Upper lobe of right lung (tissue), 1 donor: ENCODE measurements at places on chromosomes 2 and 18. TPM values are rescaled to one million over a fixed set of nuclear protein-coding genes. Genes with fewer than 3 reads are reported as not detected.

The THSD7B gene
- 0.14 TPM for total RNA-seq

The UGT1A6 gene
- 3.2 TPM for total RNA-seq

GRCh38 chr2:224260372-224261020 lies 141.4 kb downstream of the FAM124B start:
- no peaks in the 10 kb centered on the region for H3K36me3 ChIP-seq
- H3K4me3 ChIP-seq, result no peak overlapping the region
- no peaks in the 10 kb centered on the region for H3K27me3 ChIP-seq

DNA sequence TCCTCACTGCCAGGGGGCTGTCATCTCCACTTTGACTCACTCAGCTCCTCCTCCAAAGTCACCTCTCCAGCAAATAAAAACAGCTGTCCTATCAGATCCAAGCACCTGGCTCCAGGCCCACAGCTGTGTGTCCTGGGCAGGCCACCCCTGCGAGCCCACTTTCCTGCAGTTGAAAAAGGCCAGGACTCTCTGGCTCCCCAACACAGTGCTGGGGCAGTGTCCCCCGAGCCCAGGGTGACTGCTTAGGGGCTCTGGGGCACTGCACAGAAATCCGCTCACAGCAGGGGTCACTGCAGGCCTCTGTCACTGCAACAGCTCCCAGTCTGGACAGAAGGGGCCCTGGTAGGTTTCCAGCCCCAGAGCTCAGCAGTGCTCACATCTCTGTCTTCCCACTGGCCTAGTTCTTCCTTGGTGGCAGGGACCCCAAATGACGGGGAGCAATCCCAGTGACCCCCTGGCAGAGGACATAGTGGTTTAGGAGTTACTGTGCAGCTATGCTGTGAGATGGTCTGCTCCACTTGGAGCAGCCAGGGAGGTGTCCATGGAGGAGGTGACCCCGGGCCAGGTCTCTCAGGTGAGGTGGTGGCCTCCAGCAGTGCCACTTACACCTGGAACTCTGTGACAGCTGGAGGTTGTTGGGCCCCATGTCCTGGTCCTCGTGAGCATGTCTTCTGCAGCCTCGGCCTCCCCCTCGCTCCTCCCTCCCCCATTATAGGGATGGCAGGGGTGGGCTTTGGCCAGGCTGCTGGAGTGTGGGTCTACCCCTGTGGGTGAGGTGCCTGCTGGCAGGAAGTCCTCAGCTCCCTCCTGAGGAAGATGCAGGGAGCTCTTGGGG lies 35.5 kb downstream of the HS6ST1 start:
- peak; percentile 46 for DNase-seq
- H3K36me3 ChIP-seq, result no peaks in the 10 kb centered on the region
- no peak overlapping the region for H3K27ac ChIP-seq
- no peak overlapping the region for H3K4me3 ChIP-seq

The ID2 gene
- 99.5 TPM for total RNA-seq

GRCh38 chr2:601387-601698 lies 75.9 kb downstream of the TMEM18 start:
- H3K4me1 ChIP-seq, result no peaks in the 10 kb centered on the region
- no peak overlapping the region for H3K4me3 ChIP-seq
- no peak overlapping the region for H3K27ac ChIP-seq
- DNase-seq, result no peak
- no peaks in the 10 kb centered on the region for H3K36me3 ChIP-seq
- no peaks in the 10 kb centered on the region for H3K27me3 ChIP-seq

GRCh38 chr2:178111743-178112142 lies 494 bp upstream of the RBM45 start:
- peaks cover 6% of the 10 kb centered on the region for H3K36me3 ChIP-seq
- no peaks in the 10 kb centered on the region for H3K27me3 ChIP-seq
- peaks cover 17% of the 10 kb centered on the region for H3K4me1 ChIP-seq
- DNase-seq, result no peak

DNA sequence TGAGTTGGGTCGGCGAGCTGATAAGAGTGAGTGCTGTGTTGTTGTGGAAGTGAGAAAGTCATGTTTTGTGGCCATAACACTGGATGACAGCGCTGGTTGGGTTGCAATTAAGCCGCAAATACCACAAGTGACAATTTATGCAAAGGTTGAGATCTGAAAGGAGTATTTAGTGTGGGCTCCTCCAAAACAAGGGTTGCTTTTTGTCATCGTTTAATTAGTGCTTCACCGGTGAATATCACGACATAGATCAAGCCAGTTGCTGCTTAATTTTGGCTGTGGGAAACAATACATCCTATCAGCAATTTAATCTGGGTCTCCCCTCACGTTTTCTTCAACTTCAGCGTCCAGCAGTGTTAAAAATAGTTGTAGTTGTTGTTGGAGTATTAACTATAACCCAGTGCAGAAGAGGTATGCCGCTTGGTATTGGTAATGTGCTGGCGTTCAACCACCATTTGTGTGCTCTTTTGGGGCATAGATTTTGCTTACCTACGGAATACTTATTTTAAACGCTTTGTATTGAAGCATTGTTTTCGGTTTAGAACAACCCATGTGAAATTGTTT lies 662 bp downstream of the ACVR2A start:
- H3K27ac ChIP-seq, result peak overlapping the region; percentile 85
- H3K36me3 ChIP-seq, result no peaks in the 10 kb centered on the region
- H3K4me3 ChIP-seq, result peak overlapping the region; percentile 70
- DNase-seq, result no peak

GRCh38 chr2:122864728-122865127 lies 1109.3 kb downstream of the TSN start:
- no peaks in the 10 kb centered on the region for H3K4me1 ChIP-seq
- no peak overlapping the region for H3K27ac ChIP-seq
- no peaks in the 10 kb centered on the region for H3K27me3 ChIP-seq
- DNase-seq, result no peak
- H3K36me3 ChIP-seq, result no peaks in the 10 kb centered on the region

GRCh38 chr2:212957624-212958023 lies 193.8 kb downstream of the IKZF2 start:
- no peaks in the 10 kb centered on the region for H3K36me3 ChIP-seq
- H3K4me1 ChIP-seq, result peaks cover 18% of the 10 kb centered on the region
- no peak overlapping the region for H3K4me3 ChIP-seq
- no peak for DNase-seq

The CREG2 gene
- total RNA-seq, result not detected

DNA sequence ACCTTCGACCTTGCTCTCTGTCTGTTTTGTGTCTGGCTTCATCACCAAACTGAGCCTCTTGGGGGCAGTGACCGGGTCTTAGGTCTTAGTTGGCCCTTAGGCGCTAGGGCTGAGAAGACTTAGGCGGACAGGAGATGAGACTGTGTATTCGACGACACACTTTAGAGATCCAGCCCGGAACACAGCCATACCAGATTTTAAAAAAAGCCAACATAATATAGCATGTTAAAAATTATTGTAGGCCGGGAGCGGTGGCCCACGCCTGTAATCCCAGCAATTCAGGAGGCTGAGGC lies 9.5 kb upstream of the PROC start:
- no peaks in the 10 kb centered on the region for H3K36me3 ChIP-seq
- peak overlapping the region; percentile 63 for H3K4me3 ChIP-seq
- H3K4me1 ChIP-seq, result peaks cover 44% of the 10 kb centered on the region

DNA sequence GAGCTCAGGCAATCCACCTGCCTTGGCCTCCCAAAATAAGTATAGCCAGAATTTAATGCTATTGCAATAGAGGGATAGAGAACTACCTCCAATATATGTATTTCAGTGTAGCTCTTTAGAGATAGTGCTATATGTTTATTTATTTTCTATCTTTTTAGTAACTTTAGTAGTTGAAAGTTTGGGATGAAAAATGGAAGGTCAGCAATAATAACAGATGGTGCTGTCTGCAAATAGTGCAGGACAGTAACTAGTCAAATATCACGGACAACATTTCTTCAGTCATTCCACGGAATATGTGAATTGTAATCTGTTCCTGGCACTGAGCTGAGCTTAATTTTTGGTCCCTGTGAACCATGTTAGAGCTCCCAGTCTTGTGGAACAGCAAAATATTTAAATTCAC lies 43.2 kb upstream of the GULP1 start:
- H3K27me3 ChIP-seq, result no peaks in the 10 kb centered on the region
- H3K4me1 ChIP-seq, result no peaks in the 10 kb centered on the region
- no peak overlapping the region for H3K27ac ChIP-seq
- H3K36me3 ChIP-seq, result no peaks in the 10 kb centered on the region

GRCh38 chr18:40642692-40643229 lies 1312.3 kb upstream of the PIK3C3 start:
- no peaks in the 10 kb centered on the region for H3K36me3 ChIP-seq
- no peak overlapping the region for H3K27ac ChIP-seq
- DNase-seq, result no peak

GRCh38 chr2:174312581-174313234 lies 22.0 kb upstream of the SP9 start:
- H3K4me3 ChIP-seq, result no peak overlapping the region
- H3K36me3 ChIP-seq, result no peaks in the 10 kb centered on the region
- no peak for DNase-seq
- no peak overlapping the region for H3K27ac ChIP-seq

- DNase-seq, result peak; percentile 55
- no peak overlapping the region for H3K4me3 ChIP-seq
- no peak overlapping the region for H3K27ac ChIP-seq
- no peaks in the 10 kb centered on the region for H3K36me3 ChIP-seq
- no peaks in the 10 kb centered on the region for H3K27me3 ChIP-seq
- H3K4me1 ChIP-seq, result peaks cover 5% of the 10 kb centered on the region
Measured at GRCh38 chr2:9692456-9693195, 61.8 kb upstream of the YWHAQ start.

The SERPINB5 gene
- total RNA-seq, result 0.55 TPM

GRCh38 chr2:217440000-217440399 lies 562.8 kb downstream of the TNS1 start:
- DNase-seq, result no peak
- no peaks in the 10 kb centered on the region for H3K27me3 ChIP-seq
- H3K27ac ChIP-seq, result no peak overlapping the region
- peaks cover 19% of the 10 kb centered on the region for H3K4me1 ChIP-seq

The GKN1 gene
- not detected for total RNA-seq

The SERPINB7 gene
- 0.29 TPM for total RNA-seq

The RIT2 gene
- total RNA-seq, result not detected

DNA sequence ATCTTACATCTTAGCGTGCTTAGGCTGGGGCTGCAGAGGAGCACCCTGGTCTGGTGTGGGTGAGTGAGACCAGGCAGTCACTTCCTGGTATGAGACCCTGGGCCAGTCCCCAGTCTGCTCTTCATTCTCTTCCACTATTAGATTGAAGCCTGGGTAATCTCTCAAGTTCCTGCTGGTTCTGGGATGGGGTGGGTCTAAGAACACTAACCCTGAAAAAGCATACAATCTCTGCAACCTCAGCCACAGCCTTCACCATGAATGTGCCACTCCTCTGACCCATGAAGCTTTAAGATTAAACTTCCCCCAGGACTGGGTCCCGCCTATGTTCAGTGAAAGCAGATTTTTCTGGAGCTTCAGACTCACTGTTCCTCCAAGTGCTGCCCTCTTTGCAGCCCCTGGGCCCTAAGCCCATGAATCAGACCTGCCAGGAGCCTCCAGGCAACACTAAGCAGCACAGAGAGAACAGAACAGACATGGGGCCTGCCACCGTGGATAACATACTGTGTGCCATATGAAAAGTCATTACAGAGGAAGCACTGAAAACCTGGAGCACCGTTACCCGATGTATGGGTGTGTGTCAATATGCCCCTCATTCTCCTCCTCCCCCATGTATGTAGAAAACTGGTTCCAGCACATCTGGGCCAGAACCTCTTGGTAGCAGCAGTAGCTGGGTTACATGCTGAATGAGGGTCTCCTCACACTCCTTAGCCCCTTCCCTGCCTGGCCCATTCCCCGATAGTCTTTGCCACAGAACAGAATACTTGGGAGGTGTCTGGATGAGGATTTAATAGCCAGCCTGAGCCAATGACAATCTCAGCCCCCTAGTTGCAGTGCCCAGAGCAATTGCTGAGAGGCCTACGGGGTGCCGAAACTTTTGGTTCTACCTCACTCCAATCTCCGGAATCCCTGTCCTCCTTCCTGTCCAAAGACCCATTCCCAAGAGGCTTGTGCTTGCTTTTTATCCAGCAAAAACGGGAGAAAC lies 2.7 kb upstream of the SIX2 start:
- no peak overlapping the region for H3K27ac ChIP-seq
- no peak overlapping the region for H3K4me3 ChIP-seq
- peaks cover 36% of the 10 kb centered on the region for H3K4me1 ChIP-seq

DNA sequence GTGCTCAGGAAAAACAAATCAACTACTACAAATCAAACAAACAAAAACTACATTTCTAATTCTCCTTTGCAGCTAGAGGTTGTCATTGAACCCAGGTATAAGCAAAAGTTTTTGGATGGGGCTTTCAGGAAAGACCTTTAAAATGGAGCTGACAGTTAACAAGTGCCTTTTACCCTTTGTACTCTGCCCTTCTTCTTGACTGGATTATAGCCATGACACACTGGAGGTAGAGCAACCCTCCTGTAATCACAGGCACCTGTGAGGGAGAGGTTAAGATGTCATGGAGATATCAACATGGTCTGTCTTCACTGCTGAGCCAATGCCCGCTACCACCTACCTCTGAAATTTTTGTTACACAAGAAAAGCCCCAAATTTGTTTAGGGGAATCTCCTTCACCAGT lies 100.0 kb upstream of the GLS start:
- no peaks in the 10 kb centered on the region for H3K36me3 ChIP-seq
- no peak overlapping the region for H3K4me3 ChIP-seq
- no peak overlapping the region for H3K27ac ChIP-seq
- no peaks in the 10 kb centered on the region for H3K27me3 ChIP-seq
- DNase-seq, result no peak
- no peaks in the 10 kb centered on the region for H3K4me1 ChIP-seq

The NT5DC4 gene
- total RNA-seq, result not detected

The C2orf78 gene
- not detected for total RNA-seq

- H3K27me3 ChIP-seq, result peaks cover 4% of the 10 kb centered on the region
- no peak overlapping the region for H3K4me3 ChIP-seq
- no peak for DNase-seq
- H3K27ac ChIP-seq, result no peak overlapping the region
- H3K36me3 ChIP-seq, result no peaks in the 10 kb centered on the region
Measured at GRCh38 chr2:85131116-85131515, 2.1 kb upstream of the TCF7L1 start.

DNA sequence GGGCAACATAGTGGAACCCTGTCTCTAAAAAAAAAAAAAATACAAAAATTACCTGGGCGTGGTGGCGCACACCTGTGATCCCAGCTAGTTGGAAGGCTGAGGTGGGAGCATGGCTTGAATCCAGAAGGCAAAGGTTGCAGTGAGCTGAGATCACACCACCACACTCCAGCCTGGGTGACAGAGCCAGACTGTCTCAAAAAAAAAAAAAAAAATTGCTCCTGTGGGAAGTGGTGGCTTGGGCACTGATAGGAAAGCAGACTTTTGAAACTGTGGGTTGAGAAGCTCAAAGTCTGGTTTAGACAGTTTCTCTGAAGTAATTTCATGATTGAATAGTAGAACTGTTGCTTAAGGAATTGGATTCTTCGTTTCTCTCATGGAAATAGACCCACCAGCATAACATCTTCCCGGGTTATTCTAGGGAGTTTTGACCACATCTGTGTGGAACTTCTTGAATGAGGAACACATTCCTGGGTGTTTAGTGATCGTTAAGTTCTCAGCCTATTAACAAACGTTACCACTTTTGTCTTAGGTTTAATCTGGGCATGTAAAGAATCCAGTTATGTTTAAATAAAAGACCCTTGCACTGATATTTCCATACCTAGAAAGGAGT lies 33.5 kb downstream of the GRHL1 start:
- peak overlapping the region; percentile 25 for H3K27ac ChIP-seq
- H3K4me1 ChIP-seq, result peaks cover 11% of the 10 kb centered on the region
- no peaks in the 10 kb centered on the region for H3K27me3 ChIP-seq
- no peaks in the 10 kb centered on the region for H3K36me3 ChIP-seq
